ENCODE measurements at places on chromosomes 6 and 20.

DNA sequence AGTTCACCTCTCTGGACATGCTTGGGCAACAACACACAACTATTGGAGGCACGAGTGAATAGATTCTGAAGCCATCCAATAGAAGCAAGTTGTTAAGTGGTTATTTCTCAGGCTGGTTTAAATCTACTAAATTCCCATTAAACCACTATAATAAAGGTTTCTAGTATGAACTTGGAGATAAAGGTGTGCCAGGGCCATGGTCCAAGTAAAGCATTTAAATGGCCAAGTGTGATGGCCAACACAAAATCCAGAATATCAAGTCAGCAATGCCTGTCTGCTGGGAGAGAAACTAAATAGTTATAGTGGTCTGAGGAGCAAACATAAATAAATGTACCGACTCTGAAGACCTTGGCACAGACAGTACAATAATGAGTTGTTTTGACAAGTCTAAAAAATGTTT lies 294.3 kb upstream of the STXBP5 start:
- DNase-seq: no peak

DNA sequence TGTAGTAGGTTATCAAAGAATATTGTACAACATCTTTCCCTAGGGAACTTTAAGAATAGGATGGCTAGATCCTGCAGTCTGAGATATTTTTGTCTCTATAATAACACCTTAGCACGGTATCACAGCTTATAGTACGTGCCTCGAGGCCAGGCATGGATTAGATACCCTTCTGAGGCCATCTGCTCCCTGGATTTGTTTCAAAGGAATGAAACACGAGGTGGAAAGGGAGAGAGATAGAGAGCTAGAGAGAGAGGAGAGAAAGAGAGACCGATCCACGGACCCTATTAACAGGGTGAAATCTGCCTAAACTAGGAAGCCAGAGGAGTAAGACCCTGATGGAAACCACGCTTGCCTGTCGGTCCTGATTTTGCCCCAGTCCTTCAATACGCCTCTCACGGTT lies 92.5 kb downstream of the CD83 start:
- no peak for DNase-seq

DNA sequence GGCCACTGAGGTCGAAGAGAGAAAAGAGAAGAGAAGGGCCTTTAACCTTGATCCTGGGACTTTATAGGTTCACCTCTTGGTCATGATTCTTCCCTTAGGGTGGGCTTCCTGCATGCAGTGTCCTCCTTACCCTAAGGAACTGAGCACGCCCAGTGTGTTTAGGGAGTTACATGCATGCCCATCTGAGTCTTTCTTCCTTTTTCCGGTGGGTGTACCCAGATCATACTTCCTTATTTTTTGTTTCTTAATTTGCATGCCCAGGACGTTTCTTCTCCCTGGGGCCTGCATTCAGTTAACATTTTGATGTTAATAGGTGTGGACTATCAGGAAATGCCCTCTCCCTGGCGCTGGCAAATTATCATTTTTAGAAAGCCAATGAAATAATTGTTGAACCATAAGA lies 91.5 kb downstream of the HTR1B start:
- no peak for DNase-seq

DNA sequence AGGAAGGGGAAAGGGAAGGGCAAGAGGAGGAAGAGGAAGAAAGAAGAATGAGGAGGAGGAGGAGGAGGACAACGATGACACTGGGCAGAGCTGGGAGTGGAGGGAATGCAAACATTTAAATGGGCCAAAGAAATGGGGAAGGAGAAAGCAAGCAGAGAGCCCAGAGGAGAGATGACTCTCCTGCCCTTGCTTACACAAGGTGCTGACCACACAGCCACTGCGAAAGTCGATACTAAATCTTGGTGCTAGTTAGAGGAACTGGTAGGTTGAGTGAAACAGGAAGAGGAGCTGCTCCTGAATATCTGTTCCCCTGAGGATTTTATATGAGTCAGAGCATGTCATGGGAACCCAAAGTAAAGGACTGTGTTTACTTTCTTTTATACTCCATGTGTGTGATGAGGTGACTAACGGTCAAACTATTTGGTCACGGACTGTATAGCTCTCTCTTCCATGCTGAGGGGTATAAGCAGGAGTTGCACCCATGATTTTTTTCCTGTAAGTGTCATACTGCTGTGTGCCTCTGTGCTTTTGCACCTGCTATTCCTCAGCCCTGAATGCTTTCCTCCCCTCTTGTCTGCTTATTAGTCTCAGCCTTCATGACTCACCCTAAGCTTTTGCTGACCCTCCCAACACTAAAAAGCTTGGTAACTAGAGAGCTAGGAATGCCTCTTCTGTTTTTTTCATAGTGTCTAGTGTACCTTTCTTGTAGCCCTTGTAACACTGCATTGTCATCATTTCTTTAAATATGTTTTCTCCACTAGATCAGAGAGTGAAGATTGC lies 9.5 kb upstream of the PAQR8 start:
- DNase-seq: no peak

DNA sequence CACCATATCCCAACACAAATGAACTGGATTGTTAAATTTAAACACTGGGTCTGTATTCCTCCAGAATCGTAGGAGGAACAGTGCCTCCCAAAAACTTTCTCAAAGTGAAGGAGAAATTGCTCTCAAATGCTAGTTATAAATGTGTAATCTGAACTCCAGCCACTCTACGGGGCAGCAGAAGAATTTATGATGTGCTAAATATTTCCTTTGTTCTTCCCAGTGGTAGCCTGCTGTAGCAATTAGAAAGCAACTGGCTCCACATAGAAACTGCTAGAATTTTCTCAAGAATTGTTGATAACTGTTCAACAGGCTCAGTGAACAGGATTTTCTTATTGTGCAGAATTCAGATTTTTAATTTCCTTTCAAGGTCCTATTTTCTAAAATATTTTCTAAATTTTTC lies 49.8 kb upstream of the EYA4 start:
- no peak for DNase-seq

GRCh38 chr20:57899554-57899953 lies 189.7 kb upstream of the PMEPA1 start:
- no peak for DNase-seq

GRCh38 chr6:128097009-128097408 lies 196.2 kb upstream of the THEMIS start:
- DNase-seq: no peak

DNA sequence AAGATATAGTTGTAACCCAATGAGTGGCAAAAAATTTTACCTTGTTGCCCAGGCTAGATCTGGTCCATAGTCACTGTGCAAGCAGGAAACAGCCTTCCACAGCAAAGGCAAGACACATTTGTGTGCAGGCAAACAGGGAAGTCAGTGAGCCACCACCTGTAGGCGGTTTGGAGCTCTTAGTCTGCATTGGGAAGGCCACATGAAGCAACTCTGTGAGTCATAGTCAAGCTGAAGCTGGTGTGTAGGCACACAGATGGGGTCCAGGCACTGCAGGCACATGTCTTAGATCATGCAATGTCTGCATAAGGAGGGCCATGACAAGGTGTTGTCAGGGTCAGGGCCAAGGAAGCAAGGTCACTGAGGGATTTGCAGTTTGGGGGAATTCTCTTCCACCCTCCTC lies 543.2 kb upstream of the EPHA7 start:
- DNase-seq: peak; percentile 1

- no peak for DNase-seq
Observed at GRCh38 chr20:4667836-4668235, 53.9 kb upstream of the PRND start.

DNA sequence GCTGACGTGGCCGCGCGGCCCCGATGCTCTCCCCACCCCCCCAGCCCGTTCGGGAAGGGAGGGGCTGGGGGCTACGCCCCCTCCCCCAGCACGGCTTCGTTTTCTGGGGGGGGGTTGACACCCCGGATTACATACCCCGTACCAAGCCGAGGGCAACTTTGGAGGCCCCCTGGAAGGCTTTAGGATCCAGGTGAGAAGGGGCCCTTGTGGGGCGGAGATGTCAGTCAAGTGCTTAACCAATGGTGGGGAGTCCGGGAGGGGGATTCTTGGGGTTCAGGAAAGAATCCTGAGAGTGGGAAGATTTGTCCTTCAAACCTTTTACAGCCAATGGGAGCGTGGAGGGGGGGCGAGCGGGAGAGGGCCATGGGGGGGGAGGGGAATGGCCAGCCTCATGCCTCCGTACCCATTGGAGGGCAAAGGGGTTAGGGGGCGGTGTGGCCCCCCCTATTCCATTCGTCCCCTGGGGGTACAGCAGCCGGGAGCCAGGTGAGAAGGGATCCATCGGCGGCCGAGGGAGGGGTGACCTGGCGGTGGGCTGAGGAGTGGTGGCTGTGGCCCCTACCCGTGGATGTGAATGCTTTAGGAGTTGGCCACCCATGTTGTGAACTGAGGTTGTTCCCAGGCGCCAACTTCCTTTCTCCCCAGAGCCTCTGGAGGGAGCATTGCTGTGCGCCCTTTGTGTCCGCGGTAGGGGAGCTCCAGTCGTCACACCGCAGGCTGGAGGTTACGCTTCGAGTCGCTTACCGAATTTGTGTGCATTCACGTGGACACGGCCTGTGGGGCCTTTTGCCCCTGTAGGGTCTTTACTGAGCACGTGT lies 682 bp downstream of the BRD2 start:
- DNase-seq: peak; percentile 81
